ENCODE measurements at places on chromosomes 12 and 14. TPM values are rescaled to one million over a fixed set of nuclear protein-coding genes. Genes with fewer than 3 reads are reported as not detected.

The VDR gene
- total RNA-seq = 5.8 TPM

The TSPAN11 gene
- 0.32 TPM for total RNA-seq

The MMAB gene
- 26.6 TPM for total RNA-seq

The GDF3 gene
- not detected for total RNA-seq

The WNT5B gene
- total RNA-seq = 50.9 TPM

The BRI3BP gene
- 11.2 TPM for total RNA-seq

The SLC5A8 gene
- total RNA-seq = not detected

The HOXC12 gene
- 0.38 TPM for total RNA-seq

The SLC25A47 gene
- not detected for total RNA-seq

The CHPT1 gene
- 28.2 TPM for total RNA-seq

The RNF34 gene
- 49.5 TPM for total RNA-seq

The NRL gene
- 1.6 TPM for total RNA-seq

The NANOG gene
- total RNA-seq = not detected

The GNB3 gene
- 2.6 TPM for total RNA-seq

The GPR68 gene
- total RNA-seq = 6.5 TPM

The MANSC1 gene
- 0.26 TPM for total RNA-seq

The ESR2 gene
- 0.57 TPM for total RNA-seq

The IL22 gene
- total RNA-seq = not detected

The IFI27L2 gene
- total RNA-seq = 63.5 TPM

The MDM2 gene
- total RNA-seq = 113 TPM

The GLI1 gene
- total RNA-seq = 1.1 TPM

The SPX gene
- 3.1 TPM for total RNA-seq

The PZP gene
- not detected for total RNA-seq

The UNC79 gene
- total RNA-seq = not detected
